ENCODE measurements at places on chromosomes 11 and 22.
A peak's percentile ranks its signal among the peaks of the same experiment; 100 is the strongest.

DNA sequence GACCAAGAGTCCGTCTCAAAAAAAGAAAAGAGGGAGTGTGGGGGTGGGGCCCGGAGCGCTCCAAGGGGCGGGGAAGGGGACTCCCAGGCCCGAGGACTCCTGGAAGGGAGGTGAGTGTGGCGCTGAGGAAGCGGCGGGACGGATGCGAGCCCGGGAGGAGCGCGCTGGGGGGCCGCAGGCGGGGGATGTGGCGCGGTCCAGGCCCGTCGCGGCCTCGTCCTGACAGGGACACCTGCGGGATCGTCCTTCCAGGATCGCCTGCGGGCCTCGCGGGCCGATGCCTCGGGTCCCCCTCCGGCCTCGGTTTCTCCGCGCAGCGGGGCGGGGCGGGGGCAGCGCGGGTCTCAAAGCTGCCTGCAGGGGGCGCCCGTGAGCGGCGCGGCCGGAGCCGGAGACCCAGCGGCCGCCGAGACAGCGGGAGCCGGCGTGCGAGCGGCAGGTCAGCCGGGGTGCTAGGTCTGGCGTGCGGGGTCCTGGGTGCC, 3.8 kb upstream of the ADORA2A start:
- peak; percentile 70 for DNase-seq

DNA sequence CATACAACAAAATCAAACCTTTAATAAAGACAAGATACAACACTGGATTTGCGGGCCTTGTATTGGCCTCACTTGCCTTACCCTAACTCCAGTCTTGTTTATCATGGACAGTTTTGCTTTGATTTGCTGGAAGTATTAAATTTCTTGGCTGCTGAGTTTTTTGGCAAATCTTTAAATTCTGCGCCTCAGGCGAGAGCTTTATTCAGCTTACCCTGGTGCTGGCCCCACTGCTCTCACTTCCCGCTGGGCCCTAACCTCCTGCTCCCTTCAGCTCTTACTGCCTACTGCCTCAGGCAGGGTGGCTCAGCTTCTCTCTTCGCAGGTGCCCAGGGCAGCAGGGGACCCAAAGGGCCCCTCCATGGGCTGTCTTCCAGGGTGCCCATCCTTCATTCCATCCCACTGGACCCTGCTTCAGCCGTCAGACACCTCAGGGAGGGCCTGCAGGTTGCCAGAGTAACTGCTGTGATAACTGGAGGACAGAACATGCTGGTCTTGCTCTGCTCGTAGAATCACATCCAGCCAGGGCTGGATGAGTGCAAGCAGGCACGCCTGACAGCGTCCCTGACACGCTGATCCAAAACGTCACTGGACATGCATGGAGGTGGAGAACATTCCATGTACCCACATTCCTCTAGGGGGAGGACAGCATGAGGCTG, 45.7 kb upstream of the TUB start:
- DNase-seq: no peak

DNA sequence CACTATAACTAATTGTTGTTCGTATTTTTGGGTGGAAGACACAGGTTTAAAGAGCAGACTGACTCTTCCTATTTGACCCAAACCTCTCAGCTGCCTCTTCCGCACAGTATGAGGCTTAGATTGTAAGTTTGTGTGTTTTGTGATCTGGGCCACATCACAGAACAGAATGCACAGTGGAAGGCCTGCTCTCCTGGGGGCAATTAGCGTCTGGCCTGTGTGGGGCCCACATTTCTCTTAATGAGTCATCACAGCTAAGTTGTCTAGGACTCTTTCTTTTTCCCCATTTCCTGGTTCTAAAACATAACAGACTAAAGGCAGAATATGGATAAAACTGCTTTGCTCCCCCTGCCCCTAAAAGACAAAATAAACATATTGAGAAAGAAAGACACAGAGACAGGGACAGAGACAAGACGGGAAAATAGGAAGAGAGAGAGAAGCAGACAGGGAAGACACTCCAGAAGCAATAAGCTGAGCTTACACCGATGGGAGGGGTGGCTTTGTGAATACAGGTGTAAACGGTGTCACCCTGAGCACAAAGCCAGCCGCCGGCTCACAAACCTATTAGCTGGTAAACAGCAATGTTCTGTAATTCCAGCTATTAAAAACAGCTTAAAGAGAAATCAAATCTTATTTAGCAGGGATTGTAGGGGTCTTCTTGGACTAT, 127.4 kb upstream of the OPCML start:
- DNase-seq: no peak

DNA sequence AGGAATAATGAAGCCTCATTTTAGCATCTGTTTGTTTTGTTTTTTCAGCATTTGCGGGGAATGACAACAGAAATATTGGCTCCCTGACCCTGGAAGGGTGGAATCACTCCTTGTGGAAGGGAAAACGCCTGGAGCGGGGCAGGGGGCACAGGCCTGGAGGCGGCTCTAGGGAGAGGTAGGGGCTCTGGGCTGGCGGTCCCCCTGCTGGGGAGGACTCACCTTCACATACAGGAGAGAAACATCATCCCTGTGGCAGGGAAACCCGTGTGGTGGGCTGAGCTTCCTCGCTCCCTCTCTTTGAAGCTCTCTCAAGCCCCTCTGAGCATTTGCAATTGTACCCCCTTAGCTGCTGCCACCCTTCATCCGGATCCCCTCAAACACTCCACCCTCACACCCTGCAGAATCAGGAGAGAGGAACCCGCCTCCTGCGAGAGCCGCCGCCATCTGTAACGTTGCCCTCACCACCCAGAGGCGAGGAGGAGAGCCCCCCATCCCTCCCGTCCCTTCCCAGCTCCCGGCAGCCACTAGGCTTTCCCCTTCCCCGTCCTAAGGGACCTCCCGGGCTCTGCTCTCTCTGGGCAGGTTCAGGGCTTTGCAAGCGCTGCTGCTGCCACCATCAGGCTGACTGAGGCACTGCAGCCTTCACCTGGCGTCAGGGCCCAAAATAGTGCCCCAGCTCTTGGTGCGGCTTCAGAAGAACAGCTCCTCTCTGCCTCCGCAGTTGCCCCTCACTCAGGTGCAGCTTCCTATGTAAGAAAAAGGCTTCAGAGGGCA, 10.4 kb downstream of the KIRREL3 start:
- peak; percentile 18 for DNase-seq

DNA sequence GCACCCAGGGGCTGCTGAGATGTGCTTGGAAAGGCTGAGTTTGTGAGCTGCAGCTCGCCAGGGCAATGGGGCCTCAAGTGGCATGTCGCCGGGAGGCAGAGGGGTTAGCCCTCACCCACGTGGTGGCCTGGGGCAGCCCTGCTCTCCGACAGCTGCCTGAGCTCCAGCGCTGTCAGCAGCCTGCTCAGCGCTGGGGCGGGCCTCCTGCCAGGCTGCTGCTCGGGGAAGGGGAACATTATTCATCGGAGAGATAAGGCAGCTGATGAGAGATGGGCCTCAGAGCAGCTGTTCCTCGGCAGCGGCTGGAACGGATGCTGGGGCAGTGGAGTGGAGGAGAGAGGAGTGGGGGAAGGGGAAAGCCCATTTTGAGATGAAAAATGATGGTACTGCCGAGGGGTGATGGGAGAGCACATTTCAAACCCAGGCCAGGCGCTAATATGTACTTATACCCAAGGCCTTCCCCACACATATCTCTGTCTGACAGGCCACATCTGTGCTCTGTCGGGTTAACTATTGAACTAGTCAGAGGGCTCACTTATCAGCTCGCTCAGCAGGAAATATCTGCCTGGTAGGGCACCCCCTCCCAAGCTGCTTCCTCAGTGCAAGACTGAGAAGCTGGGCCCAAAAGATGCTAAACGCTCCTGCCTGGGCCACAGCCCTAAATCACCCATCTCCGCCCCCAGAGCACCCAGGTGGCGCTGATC, 79.5 kb downstream of the TIMP3 start:
- peak; percentile 99 for DNase-seq
